ENCODE measurements at places on chromosomes 12 and 14. TPM values are rescaled to one million over a fixed set of nuclear protein-coding genes. Genes with fewer than 3 reads are reported as not detected.

Gene RAD51AP1
- total RNA-seq: 63.4 TPM

Gene MGST1
- total RNA-seq: 59.1 TPM

Gene CPM
- total RNA-seq: 26.0 TPM

Gene FOXM1
- total RNA-seq: 67.5 TPM

Gene ARHGAP9
- 0.44 TPM for total RNA-seq

Gene ZBTB42
- 4.1 TPM for total RNA-seq

GRCh38 chr12:53147653-53148052, 32.9 kb upstream of the ZNF740 start:
- no peak for DNase-seq

GRCh38 chr14:89242652-89243279, 174.3 kb downstream of the FOXN3 start:
- no peak for DNase-seq

DNA sequence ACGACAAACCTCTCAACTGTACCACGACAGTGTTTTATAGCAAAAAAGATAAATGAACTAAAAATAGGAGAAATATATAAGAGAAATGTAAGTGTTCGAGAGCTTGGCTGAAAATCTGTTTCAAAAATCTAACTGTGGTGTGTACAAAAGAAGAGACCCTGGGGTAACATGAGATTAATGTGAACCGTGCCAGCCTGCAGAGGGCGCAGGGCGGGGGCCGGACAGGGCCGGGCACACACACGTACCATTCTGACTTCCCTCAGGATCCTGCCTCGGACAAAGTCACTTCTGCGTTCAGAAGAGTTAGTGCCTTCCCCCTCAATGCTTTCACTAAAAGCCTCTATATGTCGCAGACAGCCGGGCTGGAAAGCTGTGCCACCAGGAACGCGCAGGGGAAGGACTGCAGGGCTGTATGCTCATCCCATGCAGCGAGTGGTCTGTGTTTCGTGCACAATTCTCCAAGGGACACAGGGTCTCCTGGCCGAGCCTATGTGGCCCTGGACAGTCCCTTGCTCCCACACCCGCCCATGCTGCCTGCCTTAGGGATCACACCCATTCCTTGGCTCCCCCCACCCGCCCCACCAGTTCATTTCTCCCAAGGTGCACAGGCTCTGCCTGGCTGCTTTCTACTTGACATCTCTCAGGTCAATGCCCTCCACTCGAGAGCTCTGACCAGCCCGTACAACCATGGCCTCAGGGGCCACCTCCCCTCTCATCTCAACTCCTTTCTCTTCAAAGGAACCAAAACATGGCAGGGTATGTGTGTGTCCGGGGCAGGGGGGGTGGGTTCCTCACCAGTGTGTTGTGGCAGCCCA, 8.5 kb downstream of the CDCA4 start:
- no peak for DNase-seq

- DNase-seq: peak; percentile 80
Measured at GRCh38 chr12:46388427-46389021, 16.0 kb upstream of the SLC38A2 start.

- DNase-seq: peak; percentile 98
Measured at GRCh38 chr12:124512667-124513296, 54.6 kb downstream of the NCOR2 start.

DNA sequence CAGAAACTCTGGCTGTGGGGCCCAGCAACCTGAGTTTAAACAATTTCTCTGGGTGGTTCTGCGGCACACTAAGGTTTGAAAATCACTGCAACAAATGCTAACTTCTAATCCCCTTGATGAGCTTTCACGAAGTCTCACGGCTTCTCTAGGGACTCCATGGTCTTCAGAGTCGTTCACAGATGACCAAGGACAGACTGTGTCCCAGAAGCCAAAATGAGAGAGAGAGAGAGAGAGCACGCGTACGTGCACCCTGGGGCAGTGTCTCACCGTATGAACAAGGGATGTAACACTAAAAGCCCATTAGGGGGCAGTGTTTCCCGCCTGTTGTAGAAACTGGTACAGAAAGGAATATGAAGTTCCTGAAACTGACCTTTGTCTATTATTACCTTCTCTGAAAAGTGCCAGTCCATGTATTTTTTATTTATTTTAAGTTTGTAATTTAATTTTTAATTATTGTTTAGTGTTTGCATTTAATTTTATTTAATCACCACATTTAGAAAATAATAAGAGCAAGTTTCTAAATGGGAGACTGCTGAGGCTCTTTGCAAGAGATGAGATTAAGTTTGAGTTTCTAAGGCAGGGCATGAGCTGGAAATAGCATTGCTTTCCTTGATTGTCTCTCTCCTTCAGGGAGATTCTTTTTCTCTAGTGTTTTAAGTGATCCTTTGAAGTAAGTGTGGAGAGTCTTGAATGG, 3.4 kb downstream of the APOLD1 start:
- DNase-seq: peak; percentile 86

Measured in M059J (cell line).